ENCODE measurements at places on chromosomes 1 and 21.

DNA sequence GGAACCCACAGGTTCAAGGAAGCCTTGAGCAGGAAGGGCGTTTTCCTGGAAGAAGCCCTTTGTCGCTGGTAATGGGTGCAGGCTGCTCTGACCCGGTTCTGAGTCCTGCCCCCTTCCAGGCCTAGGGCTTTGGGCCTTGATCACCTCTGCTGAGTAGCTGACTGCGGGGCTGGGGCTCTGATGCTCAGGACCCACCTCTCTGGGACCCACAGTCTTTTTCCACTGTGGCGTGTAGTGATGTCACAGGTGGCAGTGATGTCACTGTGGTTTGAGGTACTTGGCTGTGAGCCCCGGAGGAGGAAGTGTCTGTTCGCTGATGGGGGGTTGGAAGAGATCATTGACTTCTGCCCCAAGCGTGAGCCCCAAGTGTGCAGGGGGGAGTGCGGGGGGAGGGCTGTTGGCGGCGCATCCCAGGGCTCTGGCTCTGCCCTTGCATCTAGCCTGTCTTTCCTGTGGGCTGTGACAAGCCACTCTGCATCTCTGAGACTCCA is 6.9 kb downstream of the TNFRSF1B start:
- peak; percentile 82 for DNase-seq

DNA sequence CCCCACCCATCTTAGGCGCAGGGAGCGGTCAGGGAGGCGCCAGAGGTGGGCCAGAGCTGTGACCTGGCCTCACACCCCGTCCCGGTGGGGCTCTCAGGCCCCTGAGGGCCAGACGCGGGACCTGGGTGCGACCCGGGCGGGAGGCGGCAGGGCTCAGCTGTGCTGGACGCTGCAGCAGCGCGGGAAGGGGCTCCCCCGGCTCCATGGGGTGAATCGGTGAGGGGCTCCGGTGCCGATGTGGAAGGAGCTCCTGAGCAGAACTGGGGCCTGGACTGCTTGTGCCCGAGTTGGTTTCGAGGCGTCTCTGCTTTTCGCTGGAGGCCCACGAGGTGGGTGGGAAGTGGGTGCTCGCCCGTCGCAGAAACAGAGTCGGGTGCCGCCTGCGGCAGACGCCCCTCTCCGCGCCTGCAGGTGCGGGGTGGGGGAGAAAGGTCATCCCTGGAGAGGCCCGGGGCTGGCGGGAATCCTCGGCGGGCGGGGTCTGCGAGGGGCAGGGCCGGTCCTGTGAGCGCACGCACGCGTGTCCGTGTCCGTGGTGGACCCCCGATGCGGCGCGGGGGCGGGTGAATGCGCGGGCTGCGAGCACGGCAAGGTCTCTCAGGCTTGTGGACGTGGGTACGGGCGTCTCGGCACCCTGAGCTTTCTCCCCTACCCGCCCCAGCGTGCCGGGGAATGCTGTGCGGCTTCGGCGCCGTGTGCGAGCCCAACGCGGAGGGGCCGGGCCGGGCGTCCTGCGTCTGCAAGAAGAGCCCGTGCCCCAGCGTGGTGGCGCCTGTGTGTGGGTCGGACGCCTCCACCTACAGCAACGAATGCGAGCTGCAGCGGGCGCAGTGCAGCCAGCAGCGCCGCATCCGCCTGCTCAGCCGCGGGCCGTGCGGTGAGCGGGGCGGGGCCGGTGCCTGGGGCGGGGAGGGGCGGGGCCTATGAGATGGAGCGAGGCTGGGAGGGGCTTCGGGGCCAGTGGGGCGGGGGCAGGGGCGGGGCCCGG is 20.4 kb downstream of the AGRN start:
- DNase-seq, result peak; percentile 84

- DNase-seq, result no peak
These were observed 173.3 kb upstream of the FOXD3 start for GRCh38 chr1:63148825-63149645.

GRCh38 chr1:246856371-246856770 is 75.4 kb downstream of the AHCTF1 start:
- no peak for DNase-seq

GRCh38 chr1:61482170-61482734 is 242.7 kb downstream of the TM2D1 start:
- DNase-seq, result no peak

- no peak for DNase-seq
These were observed 28.3 kb downstream of the PDE4B start for GRCh38 chr1:65820983-65821382.

- no peak for DNase-seq
These were observed 33.0 kb downstream of the PIK3C2B start for GRCh38 chr1:204461331-204462228.

GRCh38 chr1:66731170-66731865 is 20.9 kb upstream of the DYNLT5 start:
- DNase-seq, result no peak

DNA sequence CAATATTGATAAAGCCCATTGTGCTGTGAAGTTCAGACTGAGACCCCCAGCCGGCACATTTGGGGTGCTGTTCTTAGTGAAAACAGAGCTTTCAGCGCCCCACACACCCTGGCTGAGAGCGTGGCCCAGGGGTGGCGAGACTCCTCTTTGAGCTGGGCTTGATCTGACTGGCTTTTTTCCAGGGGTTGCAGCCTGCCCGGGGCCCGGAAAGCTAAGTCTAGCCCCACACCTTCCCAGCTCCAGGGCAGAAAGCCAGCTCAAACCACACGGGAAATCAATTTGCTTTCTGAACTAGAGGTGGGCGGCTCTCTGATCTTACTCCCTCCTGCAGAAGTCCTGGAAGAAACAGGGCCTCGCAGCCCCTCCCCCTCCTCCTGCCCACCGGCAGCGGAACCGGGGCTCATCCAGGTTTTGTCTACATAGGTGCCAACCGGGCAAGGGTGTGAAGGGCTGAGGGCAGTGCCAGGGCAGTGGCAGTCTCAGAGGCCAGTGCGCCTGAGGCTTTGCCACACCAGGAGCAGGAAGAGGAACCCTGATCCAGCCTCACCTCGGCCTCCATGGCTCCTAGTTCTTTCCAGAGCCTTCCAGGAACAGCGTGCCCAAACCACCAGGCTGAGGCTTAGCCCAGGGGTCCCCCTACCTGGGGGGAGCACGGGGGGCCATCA is 155.3 kb downstream of the NPHP4 start:
- DNase-seq, result no peak

DNA sequence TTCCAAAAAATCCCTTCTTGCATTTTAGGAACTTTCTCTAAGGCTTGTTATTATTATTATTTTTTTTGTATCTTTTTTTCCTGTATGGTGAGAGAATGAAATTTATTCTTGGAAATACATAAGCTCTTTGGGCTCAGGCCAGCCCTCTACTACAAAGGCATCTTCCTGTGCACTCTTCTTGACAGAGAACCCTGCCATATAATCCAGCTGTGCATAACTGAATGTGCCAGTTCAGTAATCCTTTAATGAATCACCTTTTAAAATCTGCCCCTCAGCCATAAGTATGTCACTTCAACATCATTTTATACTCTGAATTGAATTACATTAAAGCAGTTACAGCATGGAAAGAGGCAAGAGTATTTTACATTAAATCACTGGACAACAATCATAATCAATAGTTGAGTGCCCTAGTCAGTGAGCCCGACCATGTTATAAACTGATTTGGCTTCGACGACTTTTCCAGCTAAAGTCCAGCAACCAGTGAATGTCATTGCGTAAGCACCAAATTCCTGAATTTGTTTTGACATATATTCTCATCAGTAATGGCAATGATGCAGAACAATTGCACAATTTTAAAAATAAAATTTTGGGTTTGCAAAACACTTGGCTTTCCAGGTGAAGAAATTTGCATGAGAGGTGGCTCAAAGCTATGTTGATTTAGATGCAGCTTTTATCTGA is 59.2 kb upstream of the KCNK2 start:
- DNase-seq, result no peak

All from HL-60 (cell line).